Activated naive CD4-positive, alpha-beta T cell treated with Interleukin-2 at 50 U/mL for 16 hours (primary cell): ENCODE measurements at places on chromosomes 11 and 22.
A peak's percentile ranks its signal among the peaks of the same experiment; 100 is the strongest.

DNA sequence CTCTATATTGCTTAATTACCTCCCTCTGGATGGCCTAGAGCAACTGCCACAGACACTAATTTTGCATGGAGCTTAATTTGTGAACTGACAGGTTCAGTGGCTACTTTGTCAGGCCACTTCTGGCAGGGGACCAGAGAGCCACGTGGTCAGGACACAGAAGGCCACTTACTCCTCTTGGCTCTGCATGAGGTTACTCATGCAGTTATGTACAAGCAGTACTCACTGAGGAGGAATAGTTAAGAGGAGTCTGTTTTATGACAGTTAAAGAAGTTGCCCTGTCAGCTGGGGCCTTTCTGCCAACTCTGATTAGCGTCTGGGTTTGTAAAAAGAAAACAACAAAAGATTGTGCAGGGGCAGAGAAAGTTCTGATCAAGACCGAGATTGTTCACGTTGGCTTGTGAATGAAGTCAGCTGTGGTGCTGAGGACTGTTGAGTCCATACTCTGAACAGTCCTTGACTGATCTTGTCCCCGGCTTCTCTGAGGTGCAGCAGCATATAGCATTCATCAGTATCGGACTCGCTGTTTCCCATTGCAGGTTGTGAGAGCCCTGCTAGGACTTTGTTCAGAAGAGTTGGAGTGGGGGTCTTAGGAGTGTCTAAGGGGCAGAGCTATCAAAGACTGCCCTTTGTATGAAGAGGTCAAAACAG, 41.4 kb downstream of the PPFIBP2 start:
- no peak for DNase-seq

GRCh38 chr11:68905421-68906360, 2.0 kb downstream of the IGHMBP2 start:
- DNase-seq = no peak

- peak; percentile 47 for DNase-seq
Measured at GRCh38 chr11:63767565-63768236, 874 bp downstream of the ZFTA start.

DNA sequence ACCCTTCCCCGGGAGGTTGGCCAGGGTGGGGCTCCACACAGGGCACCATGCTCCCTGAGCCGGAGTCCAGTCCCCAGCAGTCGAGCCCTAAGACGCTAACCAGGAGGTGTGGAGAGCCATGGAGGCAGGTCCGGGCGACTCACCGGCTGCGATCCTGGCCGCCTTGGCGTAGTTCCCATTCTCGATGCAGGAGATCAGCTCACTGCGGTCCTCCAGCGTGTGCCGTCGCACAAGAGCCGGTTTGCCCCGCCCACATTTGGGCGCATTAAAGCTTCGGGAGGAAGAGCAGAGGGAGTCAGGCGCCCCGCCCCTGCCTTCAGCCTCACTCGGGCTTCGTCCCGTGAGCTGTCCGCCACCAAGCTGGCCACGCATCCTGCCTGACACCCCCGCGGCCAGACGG, 50.8 kb downstream of the BRD1 start:
- DNase-seq = no peak

- DNase-seq = no peak
Measured at GRCh38 chr11:111554532-111554931, 14.0 kb downstream of the LAYN start.

- no peak for DNase-seq
Measured at GRCh38 chr22:28923826-28924732, 40.7 kb downstream of the ZNRF3 start.

DNA sequence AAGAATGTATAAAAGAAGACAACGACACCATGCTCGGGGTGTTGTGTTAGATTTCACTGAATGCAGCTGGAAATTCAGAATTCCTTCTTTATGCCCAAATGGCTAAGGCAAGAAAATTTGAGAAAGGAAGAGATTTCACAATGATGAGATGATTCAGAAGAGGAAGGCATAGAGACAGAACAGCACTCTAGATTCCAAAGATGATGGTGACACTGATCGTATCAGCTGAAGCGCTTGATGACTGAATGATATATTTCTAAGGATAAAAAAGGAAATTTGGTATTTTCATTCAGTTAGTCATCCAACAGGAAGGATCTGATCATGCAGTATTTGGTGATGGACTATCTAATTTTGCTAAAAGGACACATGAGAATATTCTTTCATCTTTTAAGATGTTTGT, 189.2 kb downstream of the EFCAB6 start:
- DNase-seq = no peak

DNA sequence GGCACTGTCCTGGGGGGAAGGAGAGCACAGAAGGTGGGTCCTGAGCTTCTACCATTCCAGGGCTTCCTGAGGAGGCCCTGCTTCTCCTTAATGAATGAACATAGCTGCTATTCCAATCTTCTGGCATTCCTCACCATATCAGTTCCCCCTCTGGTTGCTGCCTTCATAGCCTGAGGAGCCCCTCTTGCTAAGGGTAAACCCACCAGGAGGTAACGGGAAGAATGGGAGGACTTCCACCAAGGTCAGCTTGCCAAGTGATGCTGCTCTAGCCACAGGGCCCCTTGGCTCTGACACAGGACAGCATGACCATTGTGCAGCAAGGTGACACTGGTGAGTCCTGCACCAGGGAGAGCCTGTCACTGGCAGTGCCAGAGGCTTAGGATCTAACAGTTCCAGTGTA, 1022.5 kb downstream of the TBC1D22A start:
- no peak for DNase-seq

GRCh38 chr11:49405743-49406142, 197.3 kb upstream of the FOLH1 start:
- no peak for DNase-seq

- no peak for DNase-seq
Measured at GRCh38 chr22:44920183-44920582, 89.6 kb downstream of the PHF21B start.

GRCh38 chr11:122348659-122349409, 232.8 kb upstream of the BLID start:
- no peak for DNase-seq

DNA sequence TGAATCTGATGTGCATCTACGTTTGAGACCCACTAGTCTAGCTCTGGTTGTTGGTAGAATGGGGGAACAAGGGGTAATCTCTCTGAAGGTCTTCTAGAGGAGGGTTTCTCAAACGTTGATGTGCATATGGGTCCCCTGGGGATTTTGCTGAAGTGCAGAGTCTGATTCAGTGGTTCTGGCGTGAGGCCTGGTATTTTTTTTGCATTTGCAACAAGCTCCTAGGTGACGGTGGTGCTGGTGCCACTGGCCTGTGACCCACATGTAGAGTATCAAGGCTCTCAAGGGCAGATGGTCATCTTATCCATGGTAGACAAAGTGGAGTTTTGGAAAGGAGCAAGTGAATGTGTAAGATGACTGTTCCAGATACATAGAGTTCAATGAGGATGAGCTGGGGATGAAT, 97.1 kb downstream of the CEP164 start:
- DNase-seq = no peak

DNA sequence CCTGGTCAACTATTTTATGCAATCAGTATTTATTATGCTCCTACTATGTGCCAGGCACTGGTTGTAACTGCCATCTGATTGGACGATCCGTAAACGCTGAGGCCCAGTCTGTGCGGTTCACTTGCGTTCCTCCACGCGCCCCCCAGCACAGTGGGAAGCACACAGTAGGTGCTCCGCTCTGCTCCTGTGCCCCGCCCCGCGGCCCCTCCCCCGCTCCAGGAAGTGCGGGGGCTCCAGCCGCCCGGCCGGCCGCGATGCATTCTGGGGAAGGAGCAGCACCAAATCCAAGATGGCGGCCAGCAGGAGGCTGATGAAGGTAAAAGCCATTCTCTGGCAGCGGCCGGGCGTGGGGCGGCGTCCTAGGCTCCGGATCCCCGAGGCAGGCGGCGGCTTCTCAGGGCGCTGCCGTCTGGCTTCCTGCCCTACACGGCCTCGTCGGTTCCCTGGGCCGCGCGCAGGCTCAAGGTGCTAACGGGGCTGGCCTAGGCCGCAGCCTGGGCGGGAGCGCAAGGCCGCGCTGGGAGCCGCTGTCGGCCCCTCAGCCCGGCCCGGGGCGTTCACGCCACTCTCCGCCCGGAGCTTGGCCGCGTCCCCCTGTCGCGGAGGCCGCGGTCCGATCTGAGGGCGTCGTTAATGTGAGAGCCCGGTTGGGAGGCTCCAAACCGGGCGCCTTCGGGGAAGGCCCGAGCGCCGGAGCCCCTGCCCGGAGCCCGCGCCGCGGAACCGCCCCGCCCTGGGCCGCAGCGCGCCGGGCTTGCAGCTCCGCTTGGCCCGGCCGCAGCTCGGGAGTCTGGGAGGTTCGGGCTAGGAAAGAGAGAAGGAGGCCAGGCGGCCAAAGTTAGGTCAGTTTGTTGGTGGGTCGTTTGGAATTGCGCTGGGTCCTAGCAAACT, at the start of gene UBE2L3:
Gene UBE2L3, plus strand, starts transcription at position 259 of the 891 bp plus-strand sequence. Its CDS starts 31 bp downstream, at position 290.
- peak; percentile 85 for DNase-seq

GRCh38 chr11:130827451-130828377, 88.6 kb downstream of the SNX19 start:
- no peak for DNase-seq

DNA sequence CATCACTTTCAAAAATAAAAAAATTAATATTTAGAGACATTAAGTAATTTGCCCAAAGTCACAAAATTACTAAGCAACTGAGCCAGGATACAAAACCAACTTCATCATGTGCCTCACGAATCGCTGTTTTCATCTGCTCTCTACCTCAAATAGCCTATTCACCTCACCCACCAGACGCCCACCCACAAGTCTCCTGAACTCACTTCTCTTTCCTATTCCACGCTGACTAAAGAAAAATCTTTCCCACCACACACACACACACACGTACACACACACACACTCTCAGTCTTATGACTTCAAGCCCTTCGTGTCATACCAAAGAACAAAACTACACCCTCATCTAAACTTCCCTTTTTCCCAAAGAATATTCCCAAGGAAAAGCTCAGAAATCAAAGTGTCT, 2.2 kb downstream of the OR8B12 start:
- no peak for DNase-seq

GRCh38 chr22:43176090-43176489, 10.8 kb downstream of the TTLL12 start:
- DNase-seq = no peak

DNA sequence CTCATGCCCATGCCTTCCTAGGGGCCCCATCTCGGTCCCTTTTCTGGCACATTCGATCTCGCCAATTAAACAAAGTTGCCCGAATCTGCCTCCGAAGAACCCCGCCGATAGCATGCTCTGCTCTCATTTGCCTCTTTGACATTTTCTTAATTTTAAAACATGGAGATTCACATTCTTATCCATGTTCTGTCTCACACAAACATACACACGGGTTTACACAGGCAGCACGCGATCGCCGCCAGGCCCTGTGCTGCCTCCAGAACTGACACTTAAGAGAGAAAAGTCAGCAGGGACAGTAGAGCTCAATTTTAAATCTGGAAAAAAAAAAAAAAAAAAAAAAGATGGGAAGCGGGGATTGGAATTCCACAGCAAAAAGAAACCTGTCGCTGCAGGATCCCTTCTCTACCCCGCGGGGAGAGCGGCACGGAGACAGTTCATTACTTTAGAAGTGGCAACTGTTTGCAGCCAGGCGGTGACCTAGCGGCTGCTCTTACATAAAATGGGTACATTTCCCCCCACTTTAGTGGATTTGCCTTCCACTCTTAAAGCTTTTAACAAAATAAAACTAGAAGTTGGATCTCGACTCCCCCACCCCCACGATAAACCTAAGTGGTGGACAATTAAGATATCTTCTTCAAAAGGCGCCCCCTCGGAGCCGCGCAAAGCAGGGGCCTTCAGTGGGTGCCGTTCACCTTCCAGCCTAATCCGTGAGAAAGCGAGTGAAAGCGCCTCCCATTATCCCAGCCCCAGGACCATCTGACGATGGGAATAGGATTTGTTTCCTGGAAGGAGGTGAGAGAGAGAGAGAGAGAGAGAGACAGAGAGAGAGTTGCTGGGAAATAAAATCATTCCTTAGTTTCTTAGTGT, 13.7 kb downstream of the PAX6 start:
- no peak for DNase-seq

GRCh38 chr11:1559111-1559951, 12.7 kb downstream of the DUSP8 start:
- DNase-seq = no peak
